ENCODE measurements at places on chromosomes 1 and 21.

GRCh38 chr1:14112613-14113012, 412.6 kb downstream of the PRDM2 start:
- DNase-seq: no peak

GRCh38 chr21:39057121-39057520, 126.1 kb downstream of the PSMG1 start:
- peak; percentile 29 for DNase-seq

- no peak for DNase-seq
Observed at GRCh38 chr1:3115275-3116149, 46.5 kb downstream of the PRDM16 start.

DNA sequence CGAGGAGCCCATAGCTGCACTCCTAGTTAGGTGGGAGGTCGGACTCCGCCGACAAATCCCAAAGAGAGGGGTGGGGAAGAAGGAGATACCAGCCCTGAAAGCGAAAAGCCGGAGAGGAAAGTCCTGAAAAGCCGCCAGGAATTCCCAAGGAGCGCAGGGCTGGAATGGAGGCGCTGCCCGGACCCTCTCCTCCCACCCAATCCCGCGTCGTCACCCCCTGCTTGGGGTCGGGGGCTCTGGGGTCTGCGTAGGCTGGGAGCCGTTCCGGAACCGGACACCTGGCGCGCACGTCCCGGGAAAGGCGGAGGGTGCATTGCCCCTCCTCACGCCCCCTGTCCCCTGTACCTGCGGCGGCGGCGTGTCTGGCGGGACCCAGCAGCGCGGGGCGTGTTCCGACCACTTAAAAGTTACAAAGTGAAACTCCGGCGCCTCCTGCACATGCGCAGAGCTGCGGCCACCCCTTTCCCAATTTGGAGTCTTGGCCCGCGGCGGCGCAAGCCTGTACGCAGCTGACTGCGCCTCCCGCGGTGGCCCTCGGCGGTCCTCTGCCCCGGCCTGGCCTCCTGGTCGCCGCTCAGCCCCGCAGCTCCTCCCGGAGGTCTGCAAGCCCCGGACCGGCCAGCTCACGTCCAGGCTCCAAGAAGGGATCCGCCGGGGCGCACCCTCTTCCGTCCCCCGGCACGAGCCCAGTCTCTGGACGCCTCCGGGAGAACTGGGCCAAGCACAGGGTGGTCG, at the start of gene TMEM63A:
TSS of gene TMEM63A (minus strand) at position 422 of the 735 bp plus-strand sequence. CDS start 4,800 bp downstream, outside the sequence.
- peak; percentile 73 for DNase-seq

GRCh38 chr1:45370575-45370974, 30.3 kb upstream of the MUTYH start:
- DNase-seq: no peak

DNA sequence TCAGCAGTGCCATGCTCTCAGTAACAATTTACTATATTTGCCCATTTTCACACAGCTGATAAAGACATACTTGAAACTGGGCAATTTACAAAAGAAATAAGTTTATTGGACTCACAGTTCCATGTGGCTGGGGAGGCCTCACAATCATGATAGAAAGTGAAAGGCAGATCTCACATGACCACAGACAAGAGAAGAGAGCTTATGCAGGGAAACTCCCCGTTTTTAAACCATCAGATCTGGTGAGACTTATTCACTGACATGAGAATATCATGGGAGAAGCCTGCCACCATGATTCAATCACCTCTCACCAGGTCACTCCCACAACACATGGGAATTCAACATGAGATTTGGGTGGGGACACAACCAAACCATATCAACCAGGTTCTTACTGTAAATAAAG, 112.1 kb upstream of the C1orf87 start:
- no peak for DNase-seq

DNA sequence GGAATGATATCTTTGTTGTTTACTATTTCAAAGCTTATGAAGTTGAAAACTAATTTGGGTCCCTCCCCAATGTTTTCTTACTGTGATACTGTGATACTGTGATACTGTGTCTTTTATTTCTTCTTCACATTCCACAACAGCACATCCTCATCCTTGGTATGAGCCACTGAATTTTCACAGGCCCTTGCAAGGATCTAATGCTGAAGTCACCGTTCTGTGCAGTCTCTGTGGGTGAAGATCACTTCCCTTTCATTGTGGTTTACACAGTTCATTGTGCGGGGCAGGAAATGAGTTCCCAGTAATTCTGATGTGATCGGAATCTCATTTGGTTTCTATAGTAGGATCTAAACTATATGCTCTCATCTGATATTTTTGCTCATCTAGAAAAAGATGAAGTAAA, 32.1 kb upstream of the PAXBP1 start:
- no peak for DNase-seq

DNA sequence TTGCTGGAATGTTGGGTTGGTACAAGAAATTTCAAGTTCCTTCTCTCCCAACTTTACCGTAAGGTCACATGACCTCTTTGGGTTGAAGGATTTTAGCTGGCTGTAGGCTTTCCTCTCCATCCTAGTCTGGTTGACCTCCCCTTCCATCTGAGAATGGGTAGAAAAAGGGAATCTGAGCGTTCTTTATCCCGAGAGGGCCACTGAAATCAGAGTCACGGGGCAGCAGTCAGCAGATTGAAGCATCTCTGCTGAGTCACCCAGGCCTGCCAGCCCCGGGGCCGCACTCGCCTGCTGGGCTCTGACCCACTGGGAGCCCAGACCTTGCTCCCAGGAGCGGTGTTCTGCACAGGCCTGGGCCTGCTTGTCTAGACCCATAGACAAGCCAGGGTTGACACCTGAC, 31.0 kb downstream of the TMCC2 start:
- peak; percentile 94 for DNase-seq

DNA sequence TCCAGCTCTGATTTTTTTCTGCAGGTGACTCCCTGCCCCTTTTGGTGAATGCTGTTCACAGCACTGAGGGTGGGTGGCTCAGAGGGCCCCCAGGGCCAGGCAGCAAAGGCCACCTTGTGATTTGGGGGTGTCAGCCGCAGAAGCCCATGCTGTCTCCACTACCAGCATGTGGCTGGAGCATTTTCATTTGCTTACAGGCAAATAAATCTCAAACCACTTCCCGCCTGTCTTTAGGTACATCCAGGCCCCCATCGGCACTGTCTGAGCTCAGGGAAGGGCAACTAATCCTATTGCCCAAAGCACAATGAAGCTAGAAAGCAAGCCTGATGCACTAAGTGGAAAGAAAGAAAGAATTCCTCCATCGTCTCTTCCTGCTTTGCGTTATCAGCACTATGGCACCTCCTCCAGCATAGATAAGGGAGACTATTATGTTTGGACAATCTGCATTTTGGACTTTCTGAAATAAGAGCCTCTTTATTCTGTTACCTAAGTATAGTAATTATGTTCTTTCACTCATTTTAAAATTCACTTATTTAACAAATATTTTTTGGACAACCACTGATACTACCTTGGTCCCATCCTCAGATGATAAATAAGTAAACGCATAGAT, 100.5 kb upstream of the TLR5 start:
- DNase-seq: no peak

DNA sequence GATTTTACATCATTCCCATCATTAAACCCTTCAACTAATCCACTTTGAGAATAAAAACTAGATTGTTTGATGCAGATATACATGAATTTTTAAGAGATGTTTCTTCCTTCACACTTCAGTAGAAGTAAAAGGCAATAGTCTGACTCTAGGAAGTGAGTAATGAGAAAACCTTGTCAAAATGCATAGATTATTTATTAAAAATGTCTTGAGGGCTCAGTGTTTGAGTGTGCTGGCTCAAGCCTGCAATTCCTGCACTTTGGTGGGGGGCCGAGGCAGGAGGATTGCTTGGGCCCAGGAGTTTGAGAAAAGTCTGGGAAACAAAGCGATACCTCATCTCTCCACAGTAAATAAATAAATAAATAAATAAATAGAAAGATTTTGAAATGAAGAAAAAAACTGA, 177.1 kb downstream of the NEGR1 start:
- no peak for DNase-seq

DNA sequence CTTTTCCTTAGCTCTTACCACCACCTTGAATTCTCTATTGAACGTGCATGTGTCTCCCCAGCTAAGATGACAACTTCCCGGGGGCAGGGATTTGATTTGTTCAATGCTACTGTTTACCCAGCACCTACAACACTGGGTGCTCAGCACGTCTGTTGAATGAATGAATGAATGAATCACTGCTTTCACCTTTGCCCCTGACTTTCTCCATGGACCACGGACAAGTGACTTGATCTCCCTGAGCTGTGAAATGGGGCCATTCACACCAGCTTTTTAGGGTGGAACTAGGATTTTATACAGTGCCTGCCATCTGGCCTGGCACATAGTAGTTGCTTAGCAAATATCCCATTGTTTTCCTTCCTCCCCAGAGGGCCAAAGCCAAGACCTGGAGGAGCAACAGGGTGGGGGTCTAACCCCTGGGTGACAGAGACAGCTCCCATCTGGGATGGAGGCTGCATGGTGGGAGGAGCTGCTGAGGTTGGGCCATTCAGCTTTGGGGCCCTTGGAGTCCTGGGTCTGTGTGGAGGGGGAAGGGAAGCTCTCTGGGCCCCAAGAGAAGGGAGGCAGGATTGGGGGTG, 15.7 kb downstream of the TNFRSF1B start:
- no peak for DNase-seq

GRCh38 chr1:200233393-200233792, 176.4 kb downstream of the ZNF281 start:
- DNase-seq: peak; percentile 62

DNA sequence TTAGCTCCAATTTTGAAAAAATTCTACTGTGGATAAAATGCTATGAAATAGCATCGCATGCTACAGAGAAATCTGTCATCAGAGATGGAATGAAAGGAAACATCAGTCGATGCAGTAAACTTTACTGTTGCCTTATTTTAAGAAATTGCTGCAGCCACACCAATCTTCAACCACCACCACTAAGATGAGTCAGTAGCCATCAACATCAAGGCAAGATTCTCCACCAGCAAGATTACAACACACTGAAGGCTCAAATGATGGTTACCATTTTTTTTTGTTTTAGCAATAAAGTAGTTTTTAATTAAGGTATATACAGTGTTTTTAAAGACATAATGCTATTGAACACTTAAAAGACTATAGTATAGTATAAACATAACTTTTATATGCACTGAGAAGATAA, 95.6 kb upstream of the JUN start:
- no peak for DNase-seq

DNA sequence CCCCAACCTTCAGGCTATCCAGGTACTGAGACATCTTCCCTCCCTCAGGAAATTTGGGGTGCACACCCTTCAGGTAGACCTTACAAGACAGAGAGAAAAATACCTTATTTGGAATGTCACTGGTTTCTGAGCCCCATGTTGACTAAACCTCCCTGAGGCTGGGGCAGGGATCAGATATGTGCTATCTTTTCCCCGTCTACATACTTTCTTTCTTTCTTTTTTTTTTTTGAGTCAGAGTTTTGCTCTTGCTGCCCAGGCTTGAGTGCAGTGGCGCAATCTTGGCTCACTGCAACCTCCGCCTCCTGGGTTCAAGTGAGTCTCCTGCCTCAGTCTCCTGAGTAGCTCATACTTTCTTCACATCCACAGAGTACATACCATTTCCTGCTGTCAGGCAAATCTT, 1.6 kb downstream of the CYB5R1 start:
- DNase-seq: peak; percentile 92

DNA sequence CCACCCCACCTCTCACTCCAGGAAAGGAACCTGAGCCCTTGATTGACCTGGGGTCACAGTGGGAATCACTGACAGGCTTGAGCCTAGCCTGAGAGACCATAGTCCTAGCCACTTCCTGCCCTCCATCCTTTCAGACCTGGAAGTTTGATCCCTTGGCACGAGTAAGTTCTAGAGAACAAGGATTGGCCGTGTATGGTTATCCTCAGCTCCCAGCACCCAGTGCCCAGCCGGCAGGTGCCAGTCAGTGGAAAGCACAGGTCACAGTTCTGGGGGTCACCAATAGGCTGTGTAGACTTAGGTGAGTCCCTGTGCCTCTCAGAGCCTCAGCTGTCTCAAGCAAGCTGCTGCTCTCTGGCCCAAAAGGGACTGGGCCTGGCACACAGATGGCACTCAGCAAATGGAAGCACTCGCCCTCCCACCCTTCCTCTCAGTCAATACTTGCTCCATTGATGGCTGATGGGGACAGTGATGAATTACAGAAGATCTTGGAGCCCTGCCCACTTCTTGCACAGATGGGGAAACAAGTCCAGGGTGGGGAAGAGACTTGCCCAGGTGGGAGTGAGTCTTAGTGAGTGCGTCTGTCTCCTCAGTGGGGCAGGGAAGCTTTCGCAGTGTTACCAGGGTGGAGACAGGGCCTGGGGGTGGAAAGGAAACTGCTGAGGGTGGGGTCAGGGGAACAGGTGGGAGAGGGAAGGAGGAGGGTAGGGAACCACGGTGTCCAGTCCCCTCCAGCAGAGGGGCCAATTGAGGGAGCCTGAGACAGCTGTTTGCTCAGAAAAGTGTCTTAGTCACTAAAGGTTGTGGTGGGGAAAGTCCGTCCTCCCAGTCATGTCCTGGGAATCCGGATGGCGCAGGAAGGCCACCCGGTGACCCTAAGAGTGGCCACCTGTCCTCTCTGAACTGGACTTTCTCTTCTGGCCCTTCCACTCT, 2.6 kb upstream of the KCNQ4 start:
- no peak for DNase-seq

GRCh38 chr1:156657741-156658319, 15.9 kb downstream of the BCAN start:
- no peak for DNase-seq

DNA sequence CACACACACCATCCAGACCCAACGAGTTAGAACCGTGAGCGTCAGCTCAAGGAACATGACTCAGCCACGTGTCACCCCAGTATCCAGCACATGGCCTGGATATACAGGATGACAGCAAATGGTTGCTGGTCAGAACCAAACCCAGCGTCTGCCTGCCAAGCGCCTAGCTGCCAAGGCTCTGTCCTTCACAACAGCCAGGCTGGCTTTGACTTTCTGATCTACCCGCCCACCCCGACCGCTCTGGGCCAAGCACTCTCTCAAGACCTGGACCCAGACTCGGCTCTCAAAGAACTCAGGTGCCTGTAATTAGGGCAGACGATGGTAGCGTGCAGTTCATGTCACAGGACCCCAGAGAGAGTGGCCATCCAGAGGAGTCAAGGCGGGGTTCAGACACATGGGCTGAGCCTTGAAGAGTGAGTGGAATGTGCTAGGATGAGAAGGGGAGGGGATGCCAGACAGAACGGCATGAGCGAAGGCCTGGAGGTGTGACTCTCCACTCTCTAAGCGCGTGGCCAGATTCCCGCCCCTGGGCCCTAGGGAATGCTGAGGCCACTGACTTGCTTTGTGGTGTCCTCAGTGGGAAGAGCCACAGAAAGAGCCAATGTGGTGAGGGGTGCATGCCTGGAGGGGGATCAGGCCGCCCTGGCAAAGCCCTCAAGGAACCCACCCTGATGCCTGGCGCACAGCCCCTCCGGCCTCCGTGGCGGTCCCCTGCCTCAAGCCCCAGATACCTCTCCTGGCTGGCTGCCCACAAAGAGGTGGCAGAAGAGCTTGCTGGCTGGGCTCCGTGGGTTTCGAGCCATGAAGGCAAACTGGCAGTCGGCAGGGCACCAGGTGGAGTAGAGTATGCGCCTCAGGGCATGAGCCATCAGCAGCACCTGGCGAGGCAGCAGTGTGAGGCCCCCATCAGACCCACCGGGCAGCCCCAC, 7.0 kb downstream of the SH2D5 start:
- peak; percentile 77 for DNase-seq

- DNase-seq: no peak
Observed at GRCh38 chr1:224684979-224685425, 68.9 kb downstream of the CNIH3 start.
